Esophagus mucosa (tissue), 1 donor: ENCODE measurements at places on chromosomes 7 and 10. TPM values are rescaled to one million over a fixed set of nuclear protein-coding genes. Genes with fewer than 3 reads are reported as not detected.

The DRGX gene
- not detected for total RNA-seq

The DEPP1 gene
- 3.3 TPM for total RNA-seq

The ATOH7 gene
- not detected for total RNA-seq

The UNC5B gene
- 37.0 TPM for total RNA-seq

The LBX1 gene
- total RNA-seq, result not detected

The PARG gene
- 13.5 TPM for total RNA-seq

The GFRA1 gene
- 0.56 TPM for total RNA-seq

The SLC13A4 gene
- 3.0 TPM for total RNA-seq

The HERPUD2 gene
- total RNA-seq, result 15.7 TPM

The MEOX2 gene
- 0.60 TPM for total RNA-seq

DNA sequence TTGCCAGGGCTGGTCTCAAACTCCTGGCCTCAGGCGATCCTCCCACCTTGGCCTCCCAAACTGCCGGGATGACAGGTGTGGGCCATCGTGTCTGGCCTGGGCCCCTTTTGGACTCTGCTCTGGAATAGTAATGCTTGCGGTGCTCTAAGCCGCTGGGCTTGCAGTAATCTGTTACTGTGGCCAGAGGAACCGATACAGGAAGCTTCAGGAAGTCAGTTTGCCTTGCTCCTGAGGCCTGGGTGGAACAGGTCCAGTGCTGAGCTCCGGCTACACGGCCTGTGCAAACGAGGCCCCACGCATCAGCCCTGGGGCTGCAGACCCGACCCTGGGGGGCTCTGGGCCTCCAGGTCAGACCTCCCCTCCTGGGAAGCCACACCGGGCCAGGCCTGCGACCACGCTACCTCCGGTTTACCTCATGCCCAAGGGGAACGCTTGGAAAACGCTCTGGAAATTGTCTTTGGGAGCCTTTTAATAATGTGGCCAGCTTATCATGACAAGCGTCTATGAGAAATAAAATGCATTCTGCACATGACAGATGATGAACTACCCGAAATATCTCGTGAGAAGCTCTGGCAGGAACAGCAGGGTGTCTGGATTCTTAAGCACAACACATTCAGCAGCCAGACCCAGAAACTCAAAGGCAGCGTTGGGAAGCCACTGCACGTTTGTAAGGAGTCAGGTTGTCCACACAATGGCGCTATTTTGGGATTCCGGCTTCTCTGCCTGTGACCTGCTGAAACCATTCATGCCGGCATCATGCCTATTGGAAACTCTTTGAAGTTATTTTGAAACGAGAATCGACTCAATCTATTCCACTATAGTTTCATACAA lies 10.1 kb upstream of the ADAP1 start:
- ATAC-seq, result peak; percentile 8

- no peak for ATAC-seq
Observed at GRCh38 chr10:20713420-20713819, 183.7 kb downstream of the NEBL start.

- no peak for ATAC-seq
Observed at GRCh38 chr10:108204528-108205305, 1040.2 kb upstream of the SORCS1 start.

DNA sequence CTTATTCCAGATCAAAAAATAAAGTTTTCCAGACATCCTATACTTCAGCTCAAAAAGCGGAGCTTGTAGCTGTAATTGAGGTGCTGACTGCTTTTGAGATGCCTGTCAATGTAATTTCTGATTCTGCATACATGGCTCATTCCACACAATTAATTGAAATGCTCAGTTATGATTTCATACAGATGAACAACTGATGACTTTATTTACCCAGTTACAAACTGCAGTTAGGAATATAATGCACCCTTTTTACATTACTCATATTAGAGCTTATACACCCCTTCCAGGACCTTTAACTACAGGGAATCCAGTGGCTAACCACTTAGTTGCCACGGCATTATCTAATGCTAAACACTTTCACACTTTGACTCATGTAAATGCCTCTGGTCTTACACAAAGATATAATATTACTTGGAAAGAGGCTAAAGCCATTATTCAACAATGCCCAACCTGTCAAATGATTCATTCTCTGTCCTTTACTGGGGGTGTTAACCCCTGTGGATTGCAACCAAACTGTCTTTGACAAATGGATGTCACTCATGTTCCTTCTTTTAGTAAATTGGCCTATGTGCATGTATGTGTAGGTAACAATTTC lies 147.3 kb downstream of the ZNF33B start:
- ATAC-seq, result no peak

DNA sequence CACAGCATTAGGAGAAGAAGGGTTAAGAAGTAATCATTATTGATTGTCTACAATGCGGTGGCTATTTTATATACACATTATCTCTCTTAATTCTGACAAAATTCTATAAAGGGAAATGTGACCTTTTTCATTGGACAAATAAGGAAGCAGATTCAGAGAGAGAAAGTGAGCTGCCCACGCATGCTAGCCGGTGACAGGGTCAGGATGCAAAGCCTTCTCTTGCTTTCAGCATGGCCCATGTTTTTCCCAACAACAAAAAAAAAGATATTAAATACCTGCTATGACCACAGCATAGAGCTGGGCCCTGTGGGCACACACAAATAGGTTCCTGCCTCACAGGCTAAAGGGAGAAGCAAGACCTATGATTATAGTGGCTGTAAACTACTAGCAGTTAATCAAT lies 66.8 kb downstream of the PPP1R3C start:
- no peak for ATAC-seq

DNA sequence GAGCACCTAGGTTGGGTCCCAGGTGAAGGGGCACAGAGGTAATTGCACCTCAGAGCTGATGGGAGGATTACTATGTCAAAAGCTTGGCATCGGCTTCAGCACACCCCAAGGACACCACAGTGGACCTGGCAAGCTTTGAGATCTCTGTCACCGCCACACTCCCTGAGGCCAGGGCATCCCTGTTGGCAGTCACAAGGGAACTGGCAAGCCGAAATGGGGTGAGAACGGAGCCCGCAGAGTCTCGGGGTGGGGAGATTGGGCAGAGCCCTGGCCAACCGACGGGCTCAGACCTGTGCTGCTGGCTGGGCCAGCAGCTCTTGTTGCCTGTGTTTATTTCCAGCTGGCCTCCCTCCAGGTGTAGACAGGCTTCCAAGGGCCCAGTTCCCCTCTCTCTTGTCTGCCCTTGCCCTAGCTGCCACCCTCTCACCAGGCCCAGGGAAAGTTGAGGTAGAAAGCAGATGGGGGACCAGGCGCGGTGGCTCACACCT lies 2.5 kb downstream of the HSPB1 start:
- ATAC-seq, result peak; percentile 44

GRCh38 chr10:100025576-100025975 lies 15.8 kb upstream of the DNMBP start:
- no peak for ATAC-seq

DNA sequence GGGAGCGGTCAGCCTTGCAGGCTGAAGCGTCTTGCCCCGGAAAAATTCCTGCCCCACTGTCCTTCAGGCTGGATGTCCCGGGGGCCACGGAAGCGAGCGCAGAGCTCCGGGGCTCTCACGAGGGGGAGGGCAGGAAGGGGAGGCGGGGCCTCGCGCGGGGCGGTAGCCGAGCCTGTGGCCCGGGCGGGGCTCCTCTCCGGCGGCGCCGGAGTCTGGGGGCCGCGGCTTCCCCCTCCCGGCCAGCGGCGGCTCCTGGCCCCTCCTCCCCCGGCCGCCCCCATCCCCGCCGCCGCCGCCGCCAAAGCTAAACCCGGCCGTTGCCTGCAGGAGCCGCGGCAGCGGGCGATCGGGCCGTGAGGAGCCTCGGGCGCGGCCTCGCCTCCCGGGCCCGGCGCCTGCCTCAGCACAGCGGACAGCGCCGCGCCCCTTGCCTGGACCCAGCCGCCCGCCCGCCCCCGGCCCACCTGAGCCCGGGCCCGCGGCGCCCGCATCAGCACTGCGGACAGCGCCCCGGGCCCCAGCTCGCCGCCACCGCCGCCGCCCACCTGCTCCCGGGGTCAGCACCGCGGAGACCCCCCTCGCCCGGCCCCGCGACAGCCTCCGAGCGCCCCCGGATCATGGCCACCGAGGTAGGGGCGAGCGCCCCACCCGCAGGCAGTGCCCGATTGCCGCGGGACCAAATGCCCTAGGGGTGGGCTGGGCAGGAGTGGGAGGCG lies at the start of gene GOLGA7B:
TSS of gene GOLGA7B (plus strand) at position 157 of the 716 bp plus-strand sequence. CDS start at position 618, 461 bp downstream.
- ATAC-seq, result peak; percentile 41

DNA sequence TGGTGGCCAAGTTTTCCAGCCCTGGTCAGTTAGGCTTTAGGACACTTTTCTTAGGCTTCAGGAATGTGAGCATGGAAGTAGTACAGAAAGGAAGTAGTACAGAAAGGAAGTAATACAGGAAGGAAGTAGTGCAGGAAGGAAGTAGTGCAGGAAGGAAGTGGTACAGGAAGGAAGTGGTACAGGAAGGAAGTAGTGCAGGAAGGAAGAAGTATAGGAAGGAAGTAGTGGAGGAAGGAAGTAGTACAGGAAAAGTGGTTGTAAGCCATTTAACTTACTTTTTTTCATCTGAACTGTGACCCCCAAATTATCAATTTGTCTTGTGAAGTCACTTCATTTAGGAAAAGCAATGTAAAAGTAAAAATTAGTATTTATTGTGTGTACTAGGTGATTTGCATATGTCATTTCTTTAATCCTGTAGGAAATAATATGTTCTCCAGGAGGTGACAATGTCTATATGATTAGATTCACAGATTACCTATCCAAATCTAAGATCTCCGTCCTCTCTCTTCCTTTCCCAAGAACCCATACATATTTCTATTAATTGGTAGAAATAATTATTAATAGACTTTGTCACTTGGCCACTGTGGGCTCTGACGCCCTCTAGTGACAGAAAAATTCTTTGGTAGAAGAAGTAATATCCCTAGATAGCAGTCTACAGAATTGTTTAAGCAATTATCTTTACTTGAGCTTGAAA lies 3.9 kb upstream of the FAS start:
- no peak for ATAC-seq

DNA sequence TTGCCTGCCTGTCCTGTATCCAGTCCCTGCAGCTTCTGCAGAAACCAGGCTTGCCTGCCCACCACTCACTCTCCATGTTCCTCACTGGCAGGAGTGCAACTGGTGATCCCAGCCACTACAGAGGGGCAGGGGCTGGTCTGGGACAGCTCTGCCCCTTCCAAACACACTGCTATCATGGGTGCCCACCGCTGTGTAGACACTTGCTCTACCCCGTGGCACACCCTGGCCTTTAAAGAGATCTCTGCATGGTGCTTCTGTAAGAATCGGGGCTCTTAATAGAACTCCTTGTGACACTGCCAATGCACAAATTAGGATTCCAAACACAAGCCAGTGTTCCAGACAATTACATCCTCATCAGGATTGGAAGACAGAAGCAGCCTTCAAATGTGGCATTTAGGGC lies 41.7 kb downstream of the C10orf90 start:
- peak; percentile 11 for ATAC-seq

DNA sequence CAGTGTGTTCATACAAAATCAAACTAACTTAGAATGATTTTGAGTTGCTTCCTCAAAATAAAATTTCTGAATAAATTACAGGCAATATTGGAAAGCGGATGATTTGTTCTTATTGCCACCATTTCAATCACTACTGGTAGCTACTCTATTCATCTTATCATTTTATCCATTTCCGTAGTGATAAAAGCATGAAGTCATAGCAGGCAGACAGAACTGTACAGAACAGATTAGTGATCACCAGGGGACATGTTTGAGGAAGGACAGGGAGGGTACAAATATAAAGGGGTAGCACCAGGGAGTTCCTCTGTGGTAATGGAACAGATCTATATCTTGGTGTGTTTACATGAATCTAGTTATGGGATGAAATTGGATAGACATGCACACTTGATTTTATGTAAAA lies 138.5 kb downstream of the WNT2 start:
- ATAC-seq, result no peak
